ENCODE measurements at places on chromosomes 5 and 9.

DNA sequence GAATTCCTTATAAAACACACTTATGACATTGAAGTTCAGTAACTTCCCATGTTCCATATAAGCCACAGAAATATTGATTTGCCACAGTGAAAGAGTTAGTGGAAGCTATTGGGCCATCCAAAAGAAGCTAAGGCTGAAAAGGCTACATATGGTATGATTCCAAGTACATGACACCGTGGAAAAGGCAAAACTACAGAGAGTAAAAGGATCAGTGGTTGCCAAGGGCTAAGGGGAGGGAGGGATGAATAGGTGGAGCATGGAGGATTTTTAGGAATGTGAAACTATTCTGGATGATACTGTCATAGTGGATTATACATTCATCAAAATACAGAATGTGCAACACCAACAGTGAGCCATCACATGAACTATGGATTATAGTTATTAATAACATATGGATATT lies 109.7 kb downstream of the F2RL2 start:
- no peak for DNase-seq

- no peak for DNase-seq
These were observed 54.7 kb downstream of the ANGPTL2 start for GRCh38 chr9:127067603-127068220.

DNA sequence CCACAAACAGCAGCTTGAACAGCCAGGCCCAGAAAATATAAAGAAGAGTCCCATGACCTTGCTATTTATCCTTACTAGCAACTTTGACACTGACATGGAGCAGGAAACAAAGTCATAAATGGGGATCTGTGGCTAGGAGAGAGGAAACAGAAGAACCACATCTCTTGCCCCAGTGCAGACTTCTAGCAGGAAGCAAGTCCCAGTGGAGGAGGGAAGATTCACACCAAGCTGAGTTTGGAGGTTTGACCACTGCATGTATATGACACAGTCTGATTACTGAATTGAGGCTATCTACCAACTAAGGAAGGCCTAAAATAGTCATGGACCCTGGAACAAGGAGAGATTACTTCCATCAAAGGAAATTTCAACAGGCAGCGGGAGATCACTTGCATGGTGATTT lies 51.4 kb downstream of the CDH6 start:
- no peak for DNase-seq

- no peak for DNase-seq
These were observed 226.6 kb upstream of the TBCA start for GRCh38 chr5:78002690-78003089.

DNA sequence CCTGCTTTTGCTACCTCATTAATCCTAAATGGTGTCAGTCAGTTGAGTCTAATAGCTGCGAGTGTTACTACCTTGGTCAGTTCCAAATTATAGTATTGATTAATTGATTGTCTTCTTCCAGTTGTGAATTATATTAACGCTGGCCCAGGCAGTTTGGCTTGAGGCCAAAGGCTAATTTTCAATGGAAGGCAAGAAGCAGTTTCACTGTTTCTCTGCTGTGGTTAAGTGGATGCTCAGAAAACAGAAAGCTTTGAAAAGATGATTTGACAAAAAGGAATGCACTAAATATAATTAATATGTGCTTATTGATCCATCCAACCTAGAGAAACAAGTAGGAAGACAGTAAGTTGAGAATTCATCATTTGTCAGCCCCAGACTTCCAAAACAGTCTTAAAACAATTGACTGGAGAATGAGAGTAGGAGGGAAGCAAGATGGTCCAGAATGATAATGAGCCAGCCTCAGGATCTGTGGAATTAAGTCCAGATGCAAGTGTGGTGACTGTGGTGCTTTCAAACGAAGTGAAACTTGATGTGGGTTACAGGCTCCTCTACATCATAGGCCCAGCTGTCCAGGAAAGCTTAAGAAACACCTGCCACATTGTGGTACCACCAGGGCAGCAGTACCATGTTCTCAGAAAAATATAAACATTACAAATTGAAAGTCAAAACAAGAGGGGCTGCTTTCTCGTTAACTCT lies 1371.0 kb upstream of the DMAC1 start:
- no peak for DNase-seq

DNA sequence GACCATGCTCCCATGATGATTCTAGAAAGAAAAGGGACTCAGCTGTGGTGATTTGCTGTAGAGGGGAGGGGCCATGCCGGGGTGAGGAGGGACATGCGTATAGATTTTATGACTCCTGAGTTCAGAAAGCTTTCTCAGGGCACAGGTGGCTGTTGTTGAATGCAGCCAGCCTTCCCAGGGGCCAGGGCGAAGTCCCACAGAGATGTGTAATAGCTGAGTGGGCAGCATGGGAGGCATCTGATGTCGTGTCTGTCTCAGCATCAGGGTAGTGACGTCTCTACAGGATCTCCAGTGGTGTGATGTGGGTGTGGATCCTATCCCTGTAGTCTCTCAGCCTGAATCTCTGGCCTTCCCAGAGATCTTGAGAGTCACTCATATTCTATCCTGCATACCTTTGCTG lies 7.8 kb upstream of the BOD1 start:
- DNase-seq = no peak

DNA sequence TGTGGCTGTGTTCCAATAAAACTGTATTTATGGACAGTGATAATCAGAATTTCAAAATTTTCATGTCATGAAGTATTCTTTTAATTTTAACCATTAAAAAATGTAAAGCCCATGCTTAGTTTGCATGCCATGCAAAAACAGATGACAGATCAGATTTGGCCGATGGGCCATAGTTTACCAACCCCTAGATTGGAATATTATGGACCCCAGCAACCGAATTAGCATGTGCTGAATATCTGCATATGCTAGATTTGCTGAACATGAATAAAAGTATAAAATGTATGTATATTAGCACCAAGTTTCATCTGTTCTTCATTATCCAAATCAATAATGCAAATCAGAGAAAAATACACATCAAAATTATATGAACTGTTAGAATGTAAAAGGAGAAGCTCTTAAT lies 158.5 kb upstream of the PPP1R2B start:
- no peak for DNase-seq

DNA sequence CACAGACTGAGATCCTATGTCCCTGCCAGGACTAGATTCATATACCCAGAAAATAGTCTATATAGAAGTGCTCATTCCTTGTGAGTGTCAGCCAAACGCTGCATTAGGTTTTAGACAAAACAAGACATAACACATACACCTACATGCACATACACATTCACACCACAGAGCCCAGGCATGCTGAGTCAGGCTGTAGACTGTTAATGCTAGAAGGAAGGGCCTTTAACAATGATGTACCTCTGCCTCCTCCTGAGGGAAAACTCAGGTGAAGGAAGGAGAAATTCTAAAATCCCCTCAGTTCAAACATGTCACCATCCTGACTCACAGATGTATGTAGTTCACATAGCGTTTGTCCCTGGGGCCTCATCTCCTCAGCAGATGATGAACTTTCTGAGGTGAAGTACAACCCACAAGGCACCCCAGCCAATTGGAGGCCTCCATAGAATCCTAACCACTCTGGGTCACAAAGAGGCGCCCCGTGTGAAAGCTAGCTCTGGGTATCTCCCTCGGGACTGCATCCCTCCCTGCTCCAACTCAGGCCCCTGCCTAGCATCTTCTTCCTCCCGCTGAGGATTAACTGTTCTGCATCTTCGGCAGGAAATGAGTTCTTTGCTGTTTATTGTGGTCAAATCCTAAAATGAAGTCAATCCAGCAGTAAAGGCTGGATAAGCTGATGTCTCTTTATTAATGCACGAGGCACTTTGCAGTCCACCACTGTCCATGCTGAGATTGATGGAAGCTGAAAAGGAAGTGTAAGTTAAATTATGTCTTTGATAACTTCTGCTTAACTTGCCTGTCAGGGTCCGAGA lies 40.8 kb upstream of the FSTL4 start:
- no peak for DNase-seq

GRCh38 chr5:150342583-150342982 lies 14.9 kb upstream of the TCOF1 start:
- DNase-seq = no peak

DNA sequence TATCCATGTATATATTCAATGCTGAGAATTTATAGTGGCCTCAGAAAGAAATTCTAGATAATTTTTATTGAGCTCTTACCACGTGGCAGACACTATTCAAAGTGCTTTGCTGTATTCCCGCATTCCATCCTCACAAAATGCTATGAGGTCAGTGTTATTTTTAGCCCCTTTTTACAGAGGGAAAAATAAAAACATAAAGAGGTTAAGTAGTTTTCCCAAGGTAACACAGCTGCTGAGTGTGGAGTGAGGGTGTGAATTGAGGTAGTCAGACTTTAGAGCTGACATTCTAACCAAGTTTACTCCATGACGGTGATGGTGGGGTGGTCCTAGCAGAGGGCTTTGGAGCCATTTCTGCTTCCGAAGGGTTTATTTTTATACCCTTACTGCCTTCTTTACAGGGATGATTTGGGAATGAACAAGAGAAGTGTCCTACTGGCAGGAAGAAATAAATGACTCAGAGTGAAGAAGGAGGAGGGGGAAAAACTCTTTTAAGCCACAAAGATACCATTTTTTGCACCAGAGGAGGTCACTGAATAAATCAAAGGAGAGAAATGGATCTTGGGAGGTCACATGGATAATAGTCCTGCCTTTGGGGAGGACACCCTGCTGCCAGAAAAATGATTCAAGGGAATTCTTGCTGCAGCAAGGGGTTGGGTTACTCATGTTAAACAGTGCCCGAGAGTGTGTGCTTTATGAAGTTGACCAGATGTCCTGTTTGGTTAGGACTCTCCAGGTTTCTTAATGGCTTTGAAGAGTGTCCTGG lies 76.1 kb downstream of the HMHB1 start:
- no peak for DNase-seq

- no peak for DNase-seq
These were observed 1.4 kb upstream of the GABRB2 start for GRCh38 chr5:161547738-161548486.

GRCh38 chr9:124496075-124496449 lies 11.1 kb downstream of the NR5A1 start:
- DNase-seq = no peak

DNA sequence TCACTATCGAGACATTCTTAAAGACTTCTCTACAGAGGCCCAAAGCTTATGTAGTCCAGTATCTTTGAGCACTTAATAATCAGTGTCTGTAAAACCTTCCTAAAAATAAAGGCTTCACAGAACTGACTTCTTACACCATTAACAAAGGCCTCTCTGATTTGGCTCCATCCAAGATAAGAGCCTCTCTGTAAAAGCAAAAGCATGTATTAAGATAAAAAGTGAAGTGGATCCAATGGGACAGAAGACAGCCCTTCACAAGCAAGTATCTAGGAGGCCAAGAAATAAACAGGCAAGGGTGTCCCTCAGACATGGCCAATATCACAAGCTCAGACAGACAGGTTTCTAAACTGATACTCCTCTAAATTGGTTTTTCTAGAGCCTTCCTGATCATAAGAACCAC lies 11.9 kb downstream of the LHFPL2 start:
- DNase-seq = no peak

GRCh38 chr5:34656700-34657273 lies 659 bp downstream of the RAI14 start:
- DNase-seq = no peak

- no peak for DNase-seq
These were observed 6.2 kb downstream of the OXCT1 start for GRCh38 chr5:41863871-41864486.

DNA sequence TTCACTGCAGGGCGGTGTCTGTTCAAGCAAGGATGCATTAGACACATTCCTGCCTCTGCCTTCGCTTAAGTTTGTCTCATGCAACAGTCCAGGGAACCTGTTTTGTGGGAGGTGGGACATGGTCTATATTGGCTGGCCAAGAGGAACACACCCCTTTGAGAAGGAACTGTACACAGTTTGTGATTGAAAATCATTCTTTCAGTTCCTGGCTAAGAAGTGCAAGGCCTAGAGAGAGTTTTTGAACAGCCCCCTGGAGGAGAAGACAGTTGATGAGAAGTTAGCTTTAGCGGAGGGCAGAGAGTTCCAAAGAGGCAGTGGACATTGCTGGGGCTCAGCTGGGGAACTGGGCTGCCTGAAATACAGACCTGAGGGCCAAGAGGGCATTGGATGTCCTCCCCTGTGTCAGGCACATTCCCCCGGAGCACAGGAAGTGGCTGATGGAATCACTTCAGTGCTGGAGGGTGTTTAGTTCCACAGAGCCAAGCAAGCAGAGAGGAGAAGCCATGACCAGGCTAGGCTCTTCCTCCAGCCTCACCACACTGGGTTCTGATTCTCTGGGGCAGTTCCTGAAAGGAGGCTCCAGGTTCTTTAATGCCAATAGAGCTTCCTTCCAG lies 66.6 kb downstream of the RGS3 start:
- DNase-seq = no peak

- no peak for DNase-seq
These were observed 32.0 kb downstream of the MACROH2A1 start for GRCh38 chr5:135367076-135367475.

- no peak for DNase-seq
These were observed 35.5 kb upstream of the ISL1 start for GRCh38 chr5:51347704-51348103.

DNA sequence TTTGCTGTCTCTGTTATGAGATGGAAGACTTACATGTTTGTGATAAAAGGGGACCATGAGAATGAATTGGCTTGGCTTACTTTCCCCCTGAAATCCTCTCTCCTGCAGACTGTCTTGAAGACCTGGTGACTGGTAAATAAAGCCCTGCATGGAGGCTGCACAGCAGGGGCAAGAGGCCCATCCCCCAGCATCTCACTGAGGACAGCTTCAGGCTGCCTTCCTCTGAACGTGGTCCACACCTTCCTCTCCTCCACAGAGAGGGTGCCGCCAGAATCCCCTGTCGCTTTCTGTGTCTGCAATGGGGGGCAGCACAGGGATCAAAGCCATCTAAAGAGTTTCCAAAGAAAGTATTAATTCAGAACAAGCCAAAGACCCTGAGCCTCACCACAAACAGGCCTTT lies 94.6 kb downstream of the SYK start:
- no peak for DNase-seq

Measured in stimulated activated CD8-positive, alpha-beta memory T cell treated with anti-CD3 and anti-CD28 coated beads, Interleukin-7, amount 100 ng/mL, for 1 hour (primary cell).